ENCODE measurements at places on chromosomes 12 and 14.

- DNase-seq: no peak
Measured at GRCh38 chr14:88379706-88380343, 5.6 kb upstream of the SPATA7 start.

DNA sequence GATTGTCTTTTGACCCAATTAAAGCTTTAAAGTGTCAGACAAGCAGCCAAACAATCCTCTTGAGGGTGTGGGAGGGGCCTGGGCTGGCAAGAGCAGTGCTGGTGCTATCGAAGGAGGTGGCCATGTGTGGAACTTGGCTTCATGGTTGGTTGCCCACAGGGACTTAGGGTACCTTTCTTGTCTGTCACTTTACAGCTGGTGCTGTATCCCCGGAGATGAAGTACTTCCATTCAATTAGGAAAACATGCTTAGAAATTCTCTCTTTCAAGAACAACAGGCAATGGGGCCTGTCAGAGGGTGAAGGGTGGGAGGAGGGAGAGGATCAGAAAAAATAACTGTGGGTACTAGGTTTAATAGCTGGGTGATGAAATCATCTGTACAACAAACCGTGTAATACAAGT is 86.5 kb downstream of the DAAM1 start:
- no peak for DNase-seq

GRCh38 chr14:50602035-50602434 is 42.1 kb downstream of the ATL1 start:
- no peak for DNase-seq

GRCh38 chr14:87824266-87824665 is 168.7 kb downstream of the GALC start:
- DNase-seq: peak; percentile 65

GRCh38 chr12:6124411-6125309 is at the start of gene VWF:
Gene VWF, minus strand, starts transcription at chr12:6124670. Its CDS starts 1,474 bp downstream, at chr12:6123196.
- no peak for DNase-seq

DNA sequence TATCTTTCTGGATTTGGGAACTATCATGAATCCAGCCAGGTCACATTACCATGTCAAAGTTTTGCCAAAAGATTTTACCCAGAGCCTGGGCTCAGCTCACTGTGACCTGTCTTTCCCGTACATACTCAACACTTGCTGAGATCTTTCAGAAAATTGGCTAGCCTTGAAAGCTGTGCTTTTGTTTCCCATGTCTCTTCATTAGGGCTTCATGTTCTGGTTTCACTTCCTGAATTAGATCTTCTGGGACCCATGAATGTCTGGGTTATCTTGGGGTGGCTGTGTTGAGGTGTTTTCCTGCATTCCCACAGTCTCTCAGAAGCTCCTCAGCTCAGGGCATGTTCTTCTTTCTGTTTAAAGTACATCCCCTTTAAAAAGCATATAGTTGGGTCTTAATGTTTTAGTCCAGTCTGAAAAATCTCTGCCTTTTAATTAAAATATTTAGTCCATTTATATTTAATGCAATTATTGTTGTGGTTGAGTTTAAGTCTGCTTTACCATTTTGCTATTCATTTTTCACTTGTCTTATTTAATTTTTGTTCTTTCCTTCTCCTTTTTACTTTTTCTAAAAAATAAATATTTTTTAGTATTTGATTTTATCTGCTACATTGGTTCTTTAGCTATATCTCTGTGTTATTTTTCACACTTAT is 242.7 kb downstream of the VRK1 start:
- DNase-seq: no peak

DNA sequence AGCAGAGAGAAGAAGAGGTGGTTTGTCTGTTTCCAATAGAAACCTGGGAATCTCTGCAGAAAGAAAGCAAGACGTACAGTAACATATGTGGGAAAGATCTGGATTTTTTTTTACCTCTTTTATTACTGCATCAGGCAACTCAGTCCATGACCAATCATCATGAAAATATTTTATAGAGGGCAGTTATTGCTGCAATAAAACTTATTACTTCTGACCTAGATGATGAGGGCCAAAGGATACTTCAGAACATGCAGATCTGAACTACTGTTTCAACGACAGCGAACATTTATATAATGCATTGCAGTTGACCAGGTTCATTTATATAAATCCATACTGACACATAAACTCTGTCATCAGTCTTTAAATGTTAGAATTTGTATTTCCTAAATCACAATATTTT is 67.7 kb downstream of the STAB2 start:
- DNase-seq: no peak

GRCh38 chr12:12263909-12264308 is 2.9 kb downstream of the LRP6 start:
- DNase-seq: no peak

GRCh38 chr14:105485739-105486162 is 935 bp upstream of the CRIP1 start:
- peak; percentile 37 for DNase-seq

DNA sequence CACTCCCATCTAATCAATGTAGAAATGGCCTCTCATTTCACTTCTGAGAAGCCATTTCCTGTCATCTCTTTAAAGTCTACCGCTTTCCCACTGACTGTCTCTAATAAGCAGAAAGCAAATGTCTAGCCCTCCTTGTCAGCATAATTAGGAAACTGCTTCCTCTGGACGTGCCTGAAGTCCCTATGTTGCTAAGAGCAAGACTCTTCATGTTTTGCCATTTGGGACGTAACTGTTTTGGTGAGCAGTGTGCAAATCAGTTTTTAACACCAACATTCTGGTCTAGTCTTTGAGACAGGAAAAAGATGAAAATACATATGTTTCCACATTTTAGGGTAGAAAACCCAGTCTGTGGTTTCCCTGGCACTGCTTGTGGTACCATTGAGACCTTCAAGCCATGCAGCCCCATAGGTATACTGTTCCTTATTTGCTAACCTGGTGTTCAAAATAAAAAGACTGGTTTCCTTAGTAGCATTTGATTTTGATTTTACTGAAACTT is 22.2 kb downstream of the IFNG start:
- no peak for DNase-seq

- DNase-seq: no peak
Measured at GRCh38 chr12:59118356-59118755, 198.1 kb upstream of the LRIG3 start.

DNA sequence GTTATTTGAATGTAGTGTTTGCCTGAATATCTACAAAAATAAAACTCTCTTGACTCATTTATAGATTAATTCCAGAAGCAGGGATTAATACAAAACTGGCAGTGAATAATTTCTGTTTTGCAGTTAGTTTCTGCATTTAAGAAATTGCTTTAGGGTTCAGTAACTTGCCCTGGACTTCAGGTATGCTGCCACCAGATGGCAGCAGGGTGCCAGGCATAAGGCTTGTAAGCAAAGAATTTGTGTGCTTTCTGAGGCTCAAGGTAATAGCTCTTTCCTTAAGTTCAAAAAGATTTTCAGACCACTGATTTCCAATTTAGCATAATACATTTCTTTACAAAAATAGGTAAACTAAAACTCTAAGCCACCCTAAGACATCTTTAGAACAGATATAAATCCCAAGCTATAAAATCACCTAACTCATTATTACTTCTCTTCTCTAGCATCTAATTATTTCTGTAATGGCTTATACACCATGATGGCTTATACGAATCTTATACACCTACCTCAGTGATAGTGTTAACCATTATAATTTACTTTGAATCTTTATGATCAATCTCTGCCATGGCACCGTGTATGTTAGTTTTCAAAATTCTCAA is 398.3 kb downstream of the APAF1 start:
- peak; percentile 40 for DNase-seq

DNA sequence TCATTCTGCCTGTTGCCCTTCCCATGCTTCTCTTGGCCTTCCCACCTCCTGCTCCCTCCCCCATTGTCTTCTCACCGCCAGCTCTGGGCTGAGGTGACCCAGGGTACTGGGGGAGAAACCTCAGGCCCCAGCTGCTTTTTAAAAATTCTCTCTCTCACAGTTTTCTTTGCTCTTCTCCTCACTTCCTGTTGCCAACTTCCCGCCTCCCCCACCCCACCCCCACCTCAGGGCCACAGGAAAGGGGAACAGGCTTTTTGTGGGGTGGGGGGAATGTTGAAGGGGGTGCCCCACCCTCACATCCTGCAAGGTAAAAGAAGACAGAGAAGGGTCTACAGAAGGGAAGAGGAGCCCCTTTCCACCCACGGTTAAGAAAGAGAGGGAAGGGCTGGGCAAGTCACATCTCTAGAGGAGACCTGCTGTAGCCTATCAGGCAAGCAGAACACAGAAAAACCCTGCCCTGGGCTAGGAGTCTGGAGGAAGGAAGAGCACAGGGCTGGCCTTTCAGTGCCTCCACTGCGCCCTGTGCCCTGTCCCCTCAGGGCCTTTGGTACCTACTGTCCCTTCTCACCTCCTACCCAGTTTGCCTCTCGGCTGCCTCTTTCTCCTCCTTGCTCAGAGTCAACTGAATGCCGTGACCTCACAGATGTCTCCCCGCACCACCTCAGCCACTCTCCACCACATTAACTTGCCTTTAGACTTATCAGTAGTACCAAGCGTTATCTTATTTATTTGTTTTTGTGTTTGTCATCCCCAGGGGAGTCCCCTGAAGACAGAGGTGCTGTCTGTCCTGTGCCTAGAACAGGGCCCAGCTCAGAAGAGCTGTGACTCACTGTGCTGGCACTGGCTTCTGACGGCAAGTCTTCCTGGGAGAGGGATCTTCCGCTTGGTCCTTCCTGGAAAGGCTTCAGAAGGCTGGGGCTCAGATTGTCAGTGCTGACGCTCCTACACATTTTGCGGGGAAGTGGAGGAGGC is 1.7 kb downstream of the ARHGAP9 start:
- DNase-seq: no peak

- no peak for DNase-seq
Measured at GRCh38 chr14:99093532-99094517, 178.2 kb downstream of the BCL11B start.

DNA sequence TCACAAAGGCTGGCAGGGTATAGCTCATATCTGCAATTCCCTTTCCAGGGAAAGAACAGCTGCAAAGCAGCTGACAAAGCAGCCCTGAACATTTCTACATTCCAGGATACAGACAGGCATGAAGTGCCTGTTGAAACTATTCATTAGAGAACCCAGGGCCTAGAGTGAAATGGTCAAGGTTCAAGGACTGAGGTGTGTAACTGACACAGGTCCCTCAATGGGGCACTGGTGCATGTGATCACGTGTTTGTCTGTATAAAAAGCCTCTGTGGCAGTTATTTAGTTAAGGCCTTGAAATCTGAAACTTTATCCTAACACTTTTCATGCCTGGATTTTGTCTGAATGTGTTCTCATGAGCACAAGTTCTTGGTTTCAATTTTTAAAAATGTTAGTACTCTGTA is 47.1 kb downstream of the GIT2 start:
- DNase-seq: peak; percentile 65

GRCh38 chr12:100565987-100566545 is 7.4 kb upstream of the GAS2L3 start:
- no peak for DNase-seq

- DNase-seq: no peak
Measured at GRCh38 chr14:53710615-53711014, 246.0 kb downstream of the BMP4 start.

DNA sequence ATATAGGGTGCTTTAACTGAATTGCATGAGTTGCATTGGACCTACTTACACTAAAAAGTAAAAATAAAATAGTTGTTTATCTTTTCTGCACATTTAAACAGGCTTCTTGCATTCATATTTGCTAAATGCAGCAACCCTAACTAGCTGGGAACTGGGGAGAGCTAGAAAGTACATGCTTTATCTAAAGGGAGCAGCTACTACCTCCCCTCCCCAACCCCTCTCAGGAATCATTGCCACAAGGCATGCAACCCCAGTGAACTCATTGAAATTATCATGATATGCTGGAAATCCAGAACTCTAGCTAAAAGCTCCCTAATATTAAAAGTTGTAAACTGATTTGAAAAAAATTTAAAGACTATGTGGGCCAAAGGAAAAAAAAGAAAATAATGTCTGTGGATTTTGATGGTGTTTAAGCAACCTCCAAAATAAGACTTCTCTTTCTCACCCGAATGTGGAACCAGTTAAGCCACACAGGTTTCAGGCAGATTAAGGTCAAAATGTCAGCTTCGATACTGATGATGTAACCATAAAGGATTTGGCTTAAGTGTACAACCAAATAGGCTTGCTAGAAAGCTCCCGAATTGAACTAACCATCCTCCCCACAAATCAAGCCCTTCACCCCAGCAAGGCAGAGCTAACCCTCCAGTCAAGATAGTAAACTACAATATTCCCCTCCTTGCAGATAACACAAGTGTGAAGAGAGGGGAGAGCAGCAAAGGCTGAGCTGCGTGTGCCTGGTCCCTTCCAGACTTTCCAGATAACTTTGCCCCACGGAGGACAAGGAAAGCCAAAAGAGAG is 13.8 kb upstream of the POC1B start:
- DNase-seq: no peak

Measured in fibroblast of skin of right quadriceps (primary cell).